Left renal pelvis (tissue), 4 donors: ENCODE measurements at places on chromosomes 12 and 14.

- no peak for DNase-seq
Observed at GRCh38 chr12:7989827-7990491, 42.6 kb upstream of the FOXJ2 start.

- DNase-seq, result no peak
Observed at GRCh38 chr14:103091041-103091882, 3.3 kb upstream of the EXOC3L4 start.

GRCh38 chr14:84129007-84129406, 1400.9 kb upstream of the FLRT2 start:
- DNase-seq, result no peak

- no peak for DNase-seq
Observed at GRCh38 chr14:79011920-79012204, 841.7 kb downstream of the NRXN3 start.

DNA sequence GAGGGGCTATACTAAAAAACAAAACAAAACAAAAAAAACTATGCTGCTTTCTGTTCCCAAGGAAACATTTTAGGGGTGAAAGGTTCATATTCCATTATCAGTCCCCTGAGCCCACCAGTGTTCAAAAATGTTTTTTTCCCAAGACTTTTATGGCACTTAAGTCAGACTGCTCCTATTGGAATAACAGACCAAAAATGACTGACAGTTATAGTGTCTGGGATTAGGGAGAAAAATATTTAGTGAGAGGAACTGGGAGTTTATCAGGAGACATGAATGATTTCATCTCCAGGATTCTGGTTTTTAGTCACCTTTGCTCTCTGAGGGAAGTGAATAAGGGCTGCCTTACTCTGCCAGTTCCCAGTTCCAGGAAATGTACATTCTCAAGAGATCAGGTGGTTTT, 68.0 kb downstream of the PDE3A start:
- DNase-seq, result no peak

DNA sequence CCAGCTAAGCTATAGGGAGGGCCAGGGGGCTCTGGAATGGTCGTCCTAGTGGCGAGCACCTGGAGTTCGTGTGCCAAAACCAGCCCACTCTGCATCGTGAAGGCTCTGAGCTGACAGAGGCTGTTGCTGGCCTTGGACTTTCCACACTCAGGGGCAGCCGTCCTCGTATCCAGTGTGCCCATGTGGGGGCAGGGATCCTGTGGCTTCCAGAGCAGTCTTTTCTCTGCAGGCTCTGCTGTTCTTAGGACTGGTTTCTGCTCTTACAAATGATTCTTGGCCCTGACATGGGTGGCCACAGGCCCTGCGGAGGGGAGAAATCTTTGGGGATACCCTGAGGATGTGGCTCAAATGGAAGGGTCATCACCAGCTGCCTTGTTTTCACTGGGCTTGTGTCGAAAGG, 177.4 kb upstream of the FKBP4 start:
- DNase-seq, result no peak

GRCh38 chr12:21657326-21658077, at the start of gene LDHB:
Gene LDHB (minus strand): TSS chr12:21657842. CDS start chr12:21654671, 3,171 bp downstream.
- peak; percentile 92 for DNase-seq

GRCh38 chr12:76830436-76830835, 48.4 kb downstream of the CSRP2 start:
- DNase-seq, result no peak

DNA sequence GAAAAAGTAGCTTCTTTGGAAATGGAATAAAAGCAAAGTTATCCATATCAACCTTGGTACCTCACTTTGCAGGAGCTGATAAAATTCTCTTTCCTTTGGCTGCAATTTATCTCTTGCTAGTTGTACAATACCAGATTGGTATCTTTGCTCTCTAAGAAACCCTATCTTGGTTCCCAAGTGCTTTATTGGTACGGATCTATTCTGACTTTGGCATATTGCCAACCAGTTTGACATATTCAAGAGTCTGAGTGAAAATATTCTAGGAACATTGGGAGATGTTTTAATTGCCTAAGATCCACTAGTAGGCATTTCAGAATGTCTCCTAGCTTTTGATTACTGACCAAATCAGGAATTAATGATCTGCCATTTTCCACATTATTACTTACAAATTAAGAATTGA, 167.2 kb upstream of the ATP2B1 start:
- no peak for DNase-seq

DNA sequence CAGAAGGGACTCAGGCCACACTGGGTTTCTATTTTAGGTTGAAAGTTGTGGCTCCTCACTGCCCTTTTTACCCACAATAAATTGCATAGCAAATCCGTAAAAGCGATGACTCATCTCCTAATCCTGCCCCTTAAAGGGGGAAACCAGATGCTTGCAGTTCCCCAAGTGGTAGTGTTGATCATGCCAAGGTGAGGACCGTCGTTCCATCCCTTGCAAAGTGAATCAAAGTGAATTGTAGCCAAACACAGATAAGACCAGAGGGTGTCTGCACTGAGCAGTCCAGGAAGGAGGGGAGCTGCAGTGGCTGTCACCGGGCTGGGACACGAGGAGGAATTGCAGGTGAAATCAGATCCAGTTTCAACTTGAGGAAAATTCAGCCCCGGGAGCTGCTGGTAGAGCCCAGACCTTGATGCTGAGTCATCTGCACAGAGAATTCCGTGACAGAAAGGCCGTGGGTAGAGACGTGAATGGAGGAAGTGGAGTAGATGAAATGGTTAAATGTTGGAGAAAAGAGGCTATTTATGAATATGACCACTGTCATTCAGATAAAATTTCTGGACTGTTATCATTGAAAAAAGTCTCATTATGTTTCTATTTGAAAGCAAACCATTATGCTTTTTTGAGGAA, 44.2 kb upstream of the MMP17 start:
- no peak for DNase-seq

- no peak for DNase-seq
Observed at GRCh38 chr14:69683971-69684370, 72.6 kb downstream of the SUSD6 start.

- DNase-seq, result peak; percentile 30
Observed at GRCh38 chr12:42756841-42757623, 167.5 kb upstream of the PRICKLE1 start.

- no peak for DNase-seq
Observed at GRCh38 chr12:57998251-57998650, 56.9 kb downstream of the ATP23 start.

DNA sequence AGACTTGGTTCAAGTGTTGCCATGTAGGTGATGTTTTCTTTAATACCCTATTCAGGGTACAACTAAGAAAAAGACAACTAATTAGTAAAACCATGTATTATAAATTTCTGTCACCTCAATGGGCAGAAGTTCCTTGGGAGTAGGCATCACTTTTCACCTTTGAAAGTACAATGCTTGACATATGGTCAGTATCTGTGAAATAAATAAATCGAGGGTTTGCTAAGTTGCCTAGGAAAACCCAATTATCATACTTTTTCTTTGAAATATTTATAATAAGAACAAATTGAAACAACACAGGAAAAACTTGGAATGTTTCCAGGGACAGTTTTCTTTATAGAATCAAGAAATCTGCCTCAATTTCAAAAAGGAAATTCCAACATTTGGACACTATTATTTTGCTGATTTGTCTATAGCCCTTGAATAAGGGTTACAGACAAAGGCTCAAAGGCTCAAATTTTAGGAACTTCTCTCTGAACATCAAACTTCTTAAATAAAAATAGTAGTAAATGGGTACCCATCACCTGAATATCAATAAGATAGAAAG, 13.7 kb downstream of the FGD6 start:
- DNase-seq, result no peak

DNA sequence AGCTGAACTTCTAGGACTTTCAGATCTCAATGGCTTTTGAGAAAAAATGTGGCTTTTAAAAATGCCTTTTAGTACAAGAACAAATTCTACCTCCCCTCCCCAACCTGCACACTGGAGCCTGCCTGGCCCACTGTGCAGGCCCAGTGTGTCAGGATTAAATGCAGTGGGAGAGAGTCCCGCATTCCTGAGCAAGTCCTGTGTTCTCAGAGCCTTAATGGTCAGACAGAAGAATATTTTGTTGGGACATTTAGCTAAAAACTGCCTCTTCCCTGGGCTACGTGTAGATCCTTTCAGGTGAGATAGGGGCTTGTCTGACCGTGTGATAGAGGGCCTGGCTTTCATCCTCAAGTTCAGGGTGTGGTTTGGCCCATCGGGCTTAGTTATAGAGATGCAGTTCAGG, 63.1 kb upstream of the ESRRB start:
- no peak for DNase-seq

- no peak for DNase-seq
Observed at GRCh38 chr14:50601394-50601793, 41.4 kb downstream of the ATL1 start.

- DNase-seq, result peak; percentile 54
Observed at GRCh38 chr12:13864081-13864673, 117.2 kb downstream of the GRIN2B start.

GRCh38 chr12:122197612-122197966, 5.9 kb upstream of the B3GNT4 start:
- no peak for DNase-seq

DNA sequence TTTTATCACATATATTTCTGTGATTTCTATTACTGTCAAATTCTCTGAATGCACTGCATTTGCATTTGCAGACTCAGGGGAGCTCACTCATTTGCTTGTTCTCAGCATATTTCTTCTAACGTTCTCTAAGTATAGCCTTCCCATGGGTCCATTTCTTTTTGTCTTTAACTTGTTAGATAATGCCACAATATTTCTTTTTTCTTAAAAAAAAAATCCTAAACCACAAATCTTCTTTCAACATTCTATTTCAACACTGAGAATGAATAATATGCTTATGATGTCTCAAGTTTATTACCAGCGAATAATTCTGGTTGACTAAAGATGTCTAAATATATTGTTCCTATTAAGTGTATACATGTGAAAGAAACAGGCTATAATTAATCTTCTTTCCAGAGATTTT, 200.2 kb downstream of the ANO6 start:
- DNase-seq, result no peak

- no peak for DNase-seq
Observed at GRCh38 chr12:96400631-96401075, 414 bp upstream of the CDK17 start.

GRCh38 chr14:29928117-29928640, 532 bp upstream of the PRKD1 start:
- no peak for DNase-seq
